ENCODE measurements at places on chromosomes 12 and 14.

GRCh38 chr14:69242311-69243224 lies 17.4 kb upstream of the GALNT16 start:
- peak; percentile 50 for DNase-seq

GRCh38 chr14:105043641-105044040 lies 21.6 kb downstream of the GPR132 start:
- no peak for DNase-seq

DNA sequence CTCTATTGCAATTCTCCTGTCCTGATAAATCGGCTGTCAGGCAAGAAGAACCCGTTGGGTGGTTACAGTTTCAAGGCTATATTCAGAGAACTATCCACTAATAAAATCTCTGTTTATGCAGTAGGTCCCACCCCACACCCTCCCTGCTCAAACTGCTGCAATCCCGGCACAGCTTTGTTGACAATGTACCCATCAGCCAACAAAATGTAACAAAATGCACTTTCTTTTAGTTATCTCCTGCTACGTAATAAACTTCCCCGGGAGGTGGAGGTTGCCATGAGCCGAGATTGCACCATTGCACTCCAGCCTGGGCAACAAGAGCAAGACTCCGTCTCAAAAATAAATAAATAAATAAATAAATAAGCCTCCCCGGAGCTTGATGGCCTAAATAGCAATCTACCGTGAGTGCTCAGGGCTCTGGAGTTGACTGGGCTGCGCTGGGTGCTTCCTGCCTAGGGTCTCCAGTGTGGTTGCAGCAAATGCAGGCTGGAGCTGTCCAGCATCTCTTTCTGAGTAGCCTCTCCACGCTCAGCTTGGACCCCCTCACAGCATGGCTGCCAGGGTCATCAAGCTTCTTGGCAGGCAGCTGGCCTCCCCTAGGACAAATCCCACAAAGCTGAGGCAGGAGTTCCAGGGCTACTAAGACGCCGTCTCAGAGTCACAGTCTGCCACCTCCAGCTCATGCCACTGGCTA lies 43.2 kb upstream of the FBRSL1 start:
- DNase-seq: no peak

- no peak for DNase-seq
Measured at GRCh38 chr12:18071336-18071735, 18.7 kb downstream of the RERGL start.

Measured in activated CD4-positive, alpha-beta T cell treated with anti-CD3 and anti-CD28 coated beads, Interleukin-2, amount 50 U/mL, for 24 hours (primary cell).